ENCODE measurements at places on chromosomes 1 and 21.

DNA sequence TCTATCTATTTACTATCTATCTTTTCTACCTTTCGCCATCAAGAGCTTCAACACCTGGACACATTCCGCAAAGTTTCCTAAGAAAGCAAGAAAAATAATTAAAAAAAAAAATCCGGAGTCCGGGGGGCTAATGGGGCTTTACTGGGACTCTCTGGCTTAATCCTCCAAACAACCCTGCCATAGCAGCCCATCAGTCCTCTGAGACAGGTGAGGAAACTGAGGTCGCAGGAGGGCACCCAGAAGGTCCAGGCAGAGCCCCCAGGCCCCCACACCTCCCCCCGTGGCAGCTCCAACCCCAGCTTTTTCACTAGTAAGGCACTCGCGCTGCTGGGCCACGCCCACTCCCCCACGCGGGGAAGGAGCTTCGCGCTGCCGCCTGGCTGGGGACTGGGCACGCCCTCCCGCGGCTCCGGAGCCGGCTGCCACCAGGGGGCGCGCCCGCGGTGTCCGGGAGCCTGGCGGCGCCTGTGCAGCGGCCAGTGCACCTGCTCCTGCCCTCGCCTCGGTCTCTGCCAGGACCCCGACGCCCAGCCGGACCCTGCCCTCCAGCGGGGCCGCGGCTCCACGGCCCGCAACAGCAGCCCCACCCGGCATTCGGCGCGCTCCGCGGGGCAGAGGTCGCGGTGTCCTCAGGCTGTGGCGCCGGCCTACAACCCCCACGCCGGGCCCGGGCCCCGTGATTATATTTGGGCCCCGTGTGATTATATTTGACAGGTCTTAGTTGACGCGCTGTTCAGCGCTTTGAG, 54.1 kb upstream of the SAMD11 start:
- peak; percentile 79 for DNase-seq

- DNase-seq = no peak
These were observed 536.4 kb downstream of the DPYD start for GRCh38 chr1:97384294-97384968.

DNA sequence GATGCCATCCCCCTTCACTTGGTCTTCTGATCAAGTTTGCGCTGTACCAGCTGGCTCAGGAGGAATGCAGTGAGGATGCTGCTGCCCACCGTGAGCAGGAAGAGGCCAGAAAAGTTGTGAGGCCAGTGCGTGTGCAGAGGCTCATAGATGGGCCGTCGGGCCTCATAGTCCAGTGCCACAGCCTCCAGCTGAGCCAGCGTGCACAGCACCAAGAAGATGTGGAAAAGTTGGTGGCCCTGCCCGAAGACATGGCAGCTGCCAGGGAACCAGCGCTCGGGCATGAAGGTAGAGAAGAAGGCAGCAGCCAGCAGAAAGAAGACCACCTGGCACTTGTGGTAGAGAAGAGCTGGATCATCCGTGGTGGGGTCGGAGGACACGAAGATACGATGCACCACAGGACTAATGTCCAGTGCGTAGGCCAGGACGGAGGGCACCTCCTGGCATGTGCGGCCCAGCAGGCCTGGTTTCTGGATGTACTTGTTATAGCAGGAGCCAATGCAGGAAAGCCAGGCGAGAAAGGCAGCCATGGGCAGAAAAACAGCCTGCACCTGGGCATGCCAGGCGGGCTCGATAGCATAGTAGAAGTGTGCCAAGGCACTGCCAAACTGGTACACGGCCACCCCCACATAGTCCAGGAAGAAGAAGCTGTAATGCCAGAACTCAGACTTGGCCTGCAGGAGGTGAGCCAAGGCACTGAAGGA, 3.7 kb upstream of the AUNIP start:
- no peak for DNase-seq

- no peak for DNase-seq
These were observed 10.4 kb downstream of the LAMB3 start for GRCh38 chr1:209641832-209642172.

DNA sequence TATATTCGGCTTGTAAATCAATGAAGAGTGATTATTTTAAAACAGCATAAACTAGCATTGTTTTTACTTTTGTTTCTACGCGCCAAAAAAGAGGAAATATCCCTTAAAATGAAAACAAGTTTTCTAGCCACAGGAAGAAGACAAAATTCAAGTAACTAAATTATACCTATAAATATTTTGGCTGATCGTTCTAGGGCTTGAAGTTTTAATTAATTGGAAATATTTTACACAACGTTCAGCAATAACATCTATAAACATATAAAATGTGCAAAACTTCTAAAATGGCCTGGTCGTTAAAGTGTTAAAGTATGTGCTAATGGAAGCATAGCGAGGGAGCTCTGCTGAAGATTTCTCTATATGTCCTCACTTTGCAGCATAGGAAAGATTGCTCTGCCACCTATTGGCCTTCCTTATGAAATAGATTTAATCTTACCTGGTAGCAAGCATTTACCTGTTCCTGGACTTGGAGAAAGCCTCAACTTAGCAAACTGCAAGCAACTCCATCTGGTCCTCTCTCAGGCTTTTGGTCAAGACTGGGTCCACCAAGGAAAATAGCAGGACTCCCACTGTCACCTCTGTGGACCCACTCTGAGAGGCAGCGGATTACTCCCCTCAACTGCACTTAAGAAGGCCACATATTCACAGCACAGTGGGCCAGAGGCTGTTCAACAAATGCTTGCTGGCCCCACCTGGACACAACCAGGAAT, 351.3 kb upstream of the RUNX1 start:
- no peak for DNase-seq

DNA sequence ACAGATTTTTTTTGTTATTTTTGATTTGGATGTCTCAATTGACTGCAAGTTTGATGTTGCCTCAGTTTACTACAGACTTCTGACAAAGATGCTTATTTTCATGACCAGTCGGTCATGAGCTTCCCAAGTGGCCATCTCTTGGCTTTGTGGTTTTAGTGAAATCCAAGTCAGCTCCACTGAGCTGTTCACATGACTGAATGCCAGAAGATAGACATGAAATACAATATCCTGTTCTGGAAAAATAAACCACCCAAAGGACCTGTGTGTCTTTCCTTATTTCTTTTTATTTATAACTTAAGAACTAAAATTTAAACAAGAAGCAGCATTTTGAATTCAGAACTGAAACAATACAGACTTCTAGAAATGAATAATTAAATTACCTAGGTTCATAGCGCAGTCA, 89.3 kb downstream of the HMCN1 start:
- DNase-seq = no peak

DNA sequence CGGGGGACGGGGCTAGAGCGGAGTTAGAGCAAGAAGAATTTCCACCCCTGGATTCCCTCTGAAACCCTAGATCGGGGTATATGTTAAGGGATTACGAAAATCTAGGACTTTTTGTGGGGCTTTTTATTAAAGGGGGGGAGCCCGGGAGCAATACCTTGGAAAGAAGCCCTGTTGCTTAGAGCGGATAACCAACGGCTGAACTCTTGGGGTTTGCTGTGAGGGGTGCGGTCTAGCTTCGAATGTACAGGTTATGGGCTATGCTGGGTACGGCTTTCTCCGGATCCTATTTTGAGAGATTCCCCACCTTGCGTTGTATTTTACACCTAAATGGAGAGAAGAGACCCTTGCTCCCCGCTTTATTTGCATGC, 626 bp downstream of the DYRK3 start:
- DNase-seq = no peak

DNA sequence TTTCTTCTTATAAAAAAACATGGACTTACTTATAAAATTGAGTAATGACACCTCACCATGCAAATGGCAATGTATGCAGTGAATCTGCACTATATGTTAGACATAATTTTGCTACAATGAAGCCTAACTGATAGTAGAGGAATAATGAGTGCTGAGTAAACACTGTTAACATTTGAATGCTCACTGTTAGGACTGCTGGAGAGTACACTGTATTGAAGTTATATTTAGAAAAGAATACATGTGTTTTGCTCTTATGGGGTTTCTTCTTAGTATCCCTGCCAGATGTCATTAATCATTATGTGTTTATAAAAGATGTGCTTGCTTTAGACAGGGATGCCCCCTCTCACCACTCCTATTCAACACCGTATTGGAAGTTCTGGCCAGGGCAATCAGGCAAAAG, 111.1 kb upstream of the ZP4 start:
- no peak for DNase-seq

DNA sequence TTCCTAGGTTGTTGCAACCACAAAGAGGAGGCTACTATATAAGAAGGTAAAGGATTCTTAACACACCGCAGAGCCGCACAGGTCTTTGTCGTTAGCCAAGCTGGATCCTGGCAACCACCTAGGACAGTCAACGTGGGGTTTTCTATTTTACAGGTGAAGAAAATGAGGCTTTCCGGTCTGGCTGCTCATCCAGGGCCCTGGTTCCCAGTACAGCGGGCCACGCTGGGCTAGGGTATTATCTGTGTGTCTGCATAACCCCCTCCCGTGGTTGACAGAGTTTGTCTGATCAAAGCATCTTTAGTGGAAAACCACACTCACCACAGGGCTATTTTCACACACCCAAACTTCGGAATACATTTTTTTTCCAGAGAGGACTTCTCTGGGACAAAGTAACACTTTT, 39.0 kb upstream of the PDE9A start:
- no peak for DNase-seq

DNA sequence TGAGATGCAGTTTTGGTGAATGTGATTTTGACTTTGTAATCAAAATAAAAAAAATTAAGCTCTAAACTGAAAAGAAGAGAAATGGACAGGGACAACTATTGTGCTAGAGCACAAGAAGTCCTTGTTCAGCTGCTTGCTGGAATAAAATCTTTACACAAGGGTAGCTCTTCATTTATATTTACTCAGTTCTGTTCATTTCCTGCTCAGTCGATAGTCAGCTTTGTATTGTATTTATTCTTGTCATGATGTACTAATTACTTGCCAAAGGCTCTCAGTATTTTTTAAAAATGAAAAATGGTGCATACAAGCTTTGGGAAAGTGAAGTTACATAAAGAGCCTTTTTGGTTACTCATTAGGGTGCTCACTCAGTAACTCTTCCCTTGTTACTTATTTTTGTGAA, 17.8 kb downstream of the F5 start:
- no peak for DNase-seq

DNA sequence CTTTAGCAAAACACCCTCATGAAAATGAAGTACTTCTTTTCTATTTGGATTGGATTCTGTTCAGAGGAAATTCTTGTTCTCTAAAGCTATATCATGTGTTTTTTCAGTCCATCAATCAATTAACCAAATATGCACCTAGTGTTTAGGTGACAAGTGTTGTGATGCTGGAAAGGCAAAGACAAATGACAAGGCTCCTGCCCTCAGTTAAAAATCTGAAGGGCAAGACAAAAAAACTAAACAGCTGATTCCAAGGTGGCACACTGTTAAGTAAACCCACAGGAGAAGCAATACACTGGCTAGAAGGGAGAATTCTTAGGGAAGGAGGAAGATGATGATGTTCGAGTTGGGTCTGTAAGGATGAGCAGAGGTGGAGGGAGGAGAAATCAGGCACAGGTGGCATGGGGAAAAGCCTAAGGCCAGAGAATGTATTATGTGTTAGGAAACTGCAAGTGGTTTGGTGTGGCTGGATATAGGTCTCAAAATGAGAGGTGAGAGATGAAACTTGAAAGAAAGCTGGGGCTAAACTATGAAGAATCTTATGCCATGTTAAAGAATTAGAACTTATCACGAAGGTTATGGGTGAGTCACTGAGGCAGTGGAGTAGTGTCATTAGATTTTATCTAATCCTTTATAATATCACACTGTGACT, 51.8 kb upstream of the GFI1 start:
- no peak for DNase-seq

- no peak for DNase-seq
These were observed 74.9 kb downstream of the NFASC start for GRCh38 chr1:204945565-204945977.

- no peak for DNase-seq
These were observed 42.1 kb upstream of the NBPF3 start for GRCh38 chr1:21397813-21398188.

- DNase-seq = no peak
These were observed 22.0 kb downstream of the FYB2 start for GRCh38 chr1:56797065-56797685.

- DNase-seq = peak; percentile 90
These were observed 89.3 kb downstream of the EBNA1BP2 start for GRCh38 chr1:43082740-43083139.

DNA sequence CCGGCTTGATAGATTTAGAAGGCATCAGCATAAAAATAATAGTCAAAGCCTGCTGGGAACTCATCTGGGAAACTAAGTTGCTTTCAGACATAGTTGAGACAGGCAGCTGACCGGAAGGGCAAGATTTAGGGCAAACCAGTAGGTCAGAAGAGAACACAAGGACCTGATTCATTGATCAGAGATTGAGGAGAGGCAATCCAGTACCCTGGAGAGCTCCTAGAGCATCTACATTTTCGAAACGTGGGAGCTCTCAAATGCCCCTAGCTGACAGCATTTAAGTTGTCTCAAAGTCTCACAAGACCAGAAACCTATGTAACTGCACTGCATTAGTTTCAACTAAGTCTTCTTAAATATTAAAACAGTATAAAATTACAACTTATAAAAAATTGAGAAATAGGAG, 22.9 kb upstream of the MTF2 start:
- DNase-seq = no peak

DNA sequence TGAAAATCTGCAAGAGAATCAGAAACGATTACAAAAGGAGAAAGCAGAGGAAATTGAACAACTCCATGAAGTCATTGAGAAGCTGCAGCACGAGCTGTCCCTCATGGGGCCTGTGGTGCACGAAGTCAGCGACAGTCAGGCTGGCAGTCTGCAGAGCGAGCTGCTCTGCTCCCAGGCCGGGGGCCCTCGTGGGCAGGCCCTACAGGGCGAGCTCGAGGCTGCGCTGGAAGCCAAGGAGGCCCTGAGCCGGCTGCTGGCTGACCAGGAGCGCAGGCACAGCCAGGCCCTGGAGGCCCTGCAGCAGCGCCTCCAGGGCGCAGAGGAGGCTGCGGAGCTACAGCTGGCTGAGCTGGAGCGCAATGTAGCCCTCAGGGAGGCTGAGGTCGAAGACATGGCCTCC, 47.5 kb upstream of the DIP2A start:
- no peak for DNase-seq

GRCh38 chr1:28115267-28115666, 26.9 kb upstream of the EYA3 start:
- DNase-seq = no peak

GRCh38 chr1:65232461-65232990, 76.8 kb upstream of the DNAJC6 start:
- DNase-seq = no peak

DNA sequence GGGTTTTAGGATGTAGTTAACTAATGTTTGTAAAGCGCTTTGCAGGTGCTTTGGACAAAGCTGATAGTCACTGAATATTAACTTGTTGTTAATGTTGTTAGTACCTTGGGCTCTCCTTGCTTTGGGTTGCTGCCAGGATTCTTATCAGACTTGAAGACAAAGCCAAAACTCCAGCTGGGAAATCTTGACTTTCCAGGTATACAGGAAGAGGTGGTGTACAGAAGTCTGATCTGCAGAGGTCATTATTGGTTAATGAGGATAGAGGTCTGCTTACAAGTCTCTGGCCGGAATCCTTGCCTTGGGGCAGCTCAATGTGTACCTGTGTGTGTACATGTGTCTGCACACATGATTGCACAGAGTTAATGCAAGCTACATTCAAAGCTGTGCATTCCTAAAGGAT, 96.0 kb upstream of the POU3F1 start:
- no peak for DNase-seq

GRCh38 chr1:38781872-38782617, 77.5 kb downstream of the RRAGC start:
- no peak for DNase-seq

All from WERI-Rb-1 (cell line).